ENCODE measurements at places on chromosomes 5 and 9. TPM values are rescaled to one million over a fixed set of nuclear protein-coding genes. Genes with fewer than 3 reads are reported as not detected.

The FOCAD gene
- 34.6 TPM for total RNA-seq

The CDX1 gene
- total RNA-seq: not detected

The CATSPER3 gene
- total RNA-seq: 0.95 TPM

The IFNK gene
- total RNA-seq: not detected

The C5orf58 gene
- total RNA-seq: not detected

The NME5 gene
- total RNA-seq: not detected

The PDZD2 gene
- total RNA-seq: not detected

The CARTPT gene
- not detected for total RNA-seq

The FLT4 gene
- total RNA-seq: 0.95 TPM

Data from T-helper 2 cell treated with Interferon-gamma antibody and Interleukin-4, amounts not matched to agents 100 ng/mL and 5 ng/mL, for 36 hours (primary cell).